ENCODE measurements at places on chromosomes 3 and 15.

- DNase-seq: peak; percentile 98
Measured at GRCh38 chr3:177977381-177978158, 558.7 kb upstream of the KCNMB2 start.

GRCh38 chr15:48352474-48353072 is 21.3 kb downstream of the DUT start:
- DNase-seq: peak; percentile 71

- DNase-seq: no peak
Measured at GRCh38 chr3:132926098-132926497, 112.1 kb upstream of the TMEM108 start.

DNA sequence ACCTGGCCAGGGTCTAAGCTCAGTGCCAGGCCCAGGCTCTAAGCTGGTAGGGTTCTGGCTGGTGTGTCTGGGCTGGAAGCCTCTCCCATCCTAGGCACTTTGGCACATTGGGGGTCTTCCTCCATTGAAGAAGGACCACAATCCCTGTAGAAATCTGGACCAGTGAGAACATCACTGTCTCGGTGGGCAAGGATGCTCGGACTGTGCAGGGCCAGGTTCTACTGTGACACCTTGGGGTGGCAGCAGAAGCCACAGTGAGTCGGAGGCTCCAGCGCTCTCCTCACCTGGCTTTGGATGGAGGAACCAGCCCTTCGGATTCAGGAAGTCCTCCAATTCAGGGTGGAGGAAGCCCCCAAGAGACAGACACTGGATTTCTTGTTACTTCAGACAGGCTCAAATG is 17.5 kb upstream of the HCN4 start:
- DNase-seq: no peak

GRCh38 chr15:86247249-86247955 is 167.7 kb downstream of the AGBL1 start:
- DNase-seq: no peak

DNA sequence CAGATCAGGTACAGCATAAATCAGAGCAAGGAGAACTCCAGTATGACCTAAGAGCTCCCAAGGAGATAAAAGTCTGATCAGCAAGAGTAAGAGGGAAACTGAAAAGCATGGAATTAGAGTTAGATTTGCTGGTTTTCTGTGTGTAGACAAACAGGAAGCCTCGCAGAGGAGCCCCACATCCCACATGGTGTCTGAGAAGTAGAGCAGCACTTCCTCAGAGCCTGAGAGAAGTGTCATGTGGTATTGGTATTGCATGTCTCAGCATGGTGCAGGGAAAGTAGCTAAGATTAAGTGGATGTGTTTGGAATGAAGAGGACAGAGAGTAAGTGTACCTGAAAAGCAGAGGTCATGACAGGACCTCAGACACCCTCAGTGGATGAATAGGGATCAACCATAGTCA is 175.4 kb upstream of the GBE1 start:
- no peak for DNase-seq

- peak; percentile 97 for DNase-seq
Measured at GRCh38 chr15:52102463-52102862, 10.1 kb downstream of the BCL2L10 start.

DNA sequence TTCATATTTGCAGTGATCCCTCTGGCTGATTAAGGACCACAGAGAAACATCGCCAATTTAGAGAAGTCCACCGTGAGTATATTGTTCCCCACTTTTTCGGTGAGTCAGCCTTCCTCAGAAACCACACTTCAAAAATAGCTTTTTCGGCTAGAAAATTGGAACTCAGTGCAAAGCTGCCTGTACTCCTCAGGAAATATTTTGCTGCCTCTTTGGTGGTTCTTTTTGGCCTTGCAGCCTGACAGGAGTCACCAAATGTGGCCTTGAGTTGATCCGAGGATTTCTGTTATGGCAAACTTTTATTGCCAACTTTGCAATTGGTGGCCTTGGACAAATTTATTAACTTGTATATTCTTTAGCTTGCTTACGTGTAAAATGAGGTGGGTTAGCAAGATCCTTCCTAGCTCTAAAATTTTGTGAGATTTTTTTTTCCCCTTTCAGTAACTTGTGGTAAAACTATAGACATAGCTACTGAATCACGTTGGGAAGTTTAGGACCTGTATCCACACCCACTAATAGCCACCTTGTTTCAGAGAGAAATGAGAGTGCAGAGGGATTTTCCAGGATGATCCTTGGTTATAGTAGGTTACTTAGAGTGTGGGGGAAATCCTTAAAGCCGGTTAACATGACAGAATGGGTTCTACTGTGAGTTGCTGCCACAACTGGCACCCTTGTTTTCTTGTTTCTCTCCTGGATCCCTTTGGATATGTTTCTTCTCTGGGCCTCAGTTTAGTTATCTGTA is 9.9 kb downstream of the ARL6IP5 start:
- DNase-seq: peak; percentile 47

DNA sequence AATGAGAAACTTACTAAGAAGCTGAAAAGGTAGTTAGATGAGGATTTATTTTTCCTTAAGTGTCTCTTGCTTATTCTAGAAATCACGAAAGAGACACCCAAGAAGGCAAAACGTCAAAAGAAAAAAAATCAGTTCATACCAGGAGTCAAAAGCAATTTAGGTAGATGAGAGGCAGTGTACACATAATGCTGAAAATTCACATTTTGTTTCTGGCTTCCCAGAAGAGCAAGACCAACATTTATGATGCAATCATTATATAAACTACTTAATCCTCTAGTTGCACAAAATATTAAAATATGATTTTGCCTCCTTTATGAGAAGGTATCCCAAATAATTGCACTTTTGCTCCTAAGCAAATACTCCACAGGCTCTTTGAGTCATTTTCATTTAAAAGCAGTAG is 228.0 kb downstream of the FMN1 start:
- no peak for DNase-seq

- peak; percentile 92 for DNase-seq
Measured at GRCh38 chr3:185781759-185782158, 43.1 kb downstream of the IGF2BP2 start.

- no peak for DNase-seq
Measured at GRCh38 chr3:46898321-46899150, 21.0 kb downstream of the PTH1R start.

DNA sequence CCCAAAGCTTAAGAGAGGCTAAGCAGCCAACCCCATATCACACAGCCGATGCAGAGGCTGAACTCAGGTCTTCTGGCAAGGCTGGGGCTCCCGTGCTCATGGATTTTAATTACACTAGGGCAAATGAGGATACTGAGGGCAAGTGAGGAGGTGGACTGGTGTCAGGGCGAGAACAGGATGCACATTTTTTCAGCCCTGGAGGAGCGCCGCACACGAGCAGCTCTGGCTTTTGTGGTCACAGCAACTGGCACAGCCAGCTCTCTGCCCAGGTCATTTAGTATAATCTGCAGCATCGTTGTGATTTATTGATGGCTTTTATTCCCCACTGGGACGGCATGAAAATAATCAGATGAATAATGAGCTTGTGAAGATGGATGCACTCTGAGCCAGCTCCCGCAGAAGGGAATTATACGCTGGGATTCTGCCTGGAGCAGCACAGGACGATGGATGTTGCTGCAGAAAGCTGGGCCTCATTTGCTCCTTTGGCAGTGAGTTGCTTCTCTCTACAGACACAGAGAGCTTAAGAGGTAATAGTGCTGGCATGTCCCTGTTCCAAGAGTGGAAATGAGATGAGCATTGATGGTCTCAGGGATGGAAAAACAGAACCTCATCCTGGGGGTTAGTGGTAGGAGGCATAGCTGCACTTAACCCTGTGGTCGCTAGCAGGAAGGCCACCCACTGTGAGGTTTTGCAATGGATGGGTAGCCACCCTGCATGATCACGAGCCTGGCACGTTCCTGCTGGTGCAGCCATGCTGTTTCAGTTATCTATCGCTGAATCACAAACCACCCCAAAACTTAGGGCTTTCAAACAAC is 135.4 kb downstream of the UACA start:
- no peak for DNase-seq

- DNase-seq: no peak
Measured at GRCh38 chr15:87493803-87494202, 762.7 kb downstream of the NTRK3 start.

- DNase-seq: no peak
Measured at GRCh38 chr3:40763807-40764206, 239.0 kb downstream of the ZNF621 start.

DNA sequence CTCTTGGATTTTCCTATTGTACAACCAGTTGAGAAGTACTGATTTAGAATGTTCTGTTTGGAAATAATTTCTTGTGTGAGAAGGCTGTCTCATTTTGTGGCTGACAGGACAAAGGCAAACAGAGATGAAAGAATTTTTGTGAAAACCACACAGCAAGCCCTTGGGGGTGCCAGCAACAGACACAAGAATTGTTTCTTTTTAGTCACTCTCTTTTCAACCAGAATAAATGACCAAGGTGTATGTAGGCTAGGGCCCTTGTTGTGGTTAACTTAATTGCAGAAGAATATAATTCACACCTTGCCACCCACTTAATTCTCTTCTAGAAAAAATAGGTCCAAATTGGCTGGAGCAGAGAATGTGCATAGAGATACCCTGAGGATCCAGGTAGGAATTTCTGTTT is 329.4 kb upstream of the TBC1D5 start:
- no peak for DNase-seq

DNA sequence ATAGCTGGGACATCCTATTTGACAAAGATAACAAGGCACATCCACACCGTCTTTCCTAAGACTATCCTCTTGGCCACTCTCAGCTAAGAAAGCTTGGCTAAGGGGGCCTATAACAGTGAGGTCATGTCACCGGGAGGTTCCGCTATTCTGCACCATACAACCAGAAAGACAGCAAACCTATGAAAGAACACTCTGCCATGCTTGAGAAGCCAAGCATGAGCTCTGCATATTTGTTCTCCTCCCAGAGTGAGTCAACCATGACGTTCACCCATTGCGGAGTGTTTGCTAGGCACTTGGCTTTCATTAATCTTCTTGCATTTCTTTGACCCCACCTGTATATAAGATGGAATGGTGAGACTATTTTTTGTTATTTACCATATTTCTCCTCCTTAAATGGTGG is 141.2 kb downstream of the GMNC start:
- no peak for DNase-seq

GRCh38 chr3:41302295-41302694 is 103.0 kb downstream of the CTNNB1 start:
- DNase-seq: no peak

DNA sequence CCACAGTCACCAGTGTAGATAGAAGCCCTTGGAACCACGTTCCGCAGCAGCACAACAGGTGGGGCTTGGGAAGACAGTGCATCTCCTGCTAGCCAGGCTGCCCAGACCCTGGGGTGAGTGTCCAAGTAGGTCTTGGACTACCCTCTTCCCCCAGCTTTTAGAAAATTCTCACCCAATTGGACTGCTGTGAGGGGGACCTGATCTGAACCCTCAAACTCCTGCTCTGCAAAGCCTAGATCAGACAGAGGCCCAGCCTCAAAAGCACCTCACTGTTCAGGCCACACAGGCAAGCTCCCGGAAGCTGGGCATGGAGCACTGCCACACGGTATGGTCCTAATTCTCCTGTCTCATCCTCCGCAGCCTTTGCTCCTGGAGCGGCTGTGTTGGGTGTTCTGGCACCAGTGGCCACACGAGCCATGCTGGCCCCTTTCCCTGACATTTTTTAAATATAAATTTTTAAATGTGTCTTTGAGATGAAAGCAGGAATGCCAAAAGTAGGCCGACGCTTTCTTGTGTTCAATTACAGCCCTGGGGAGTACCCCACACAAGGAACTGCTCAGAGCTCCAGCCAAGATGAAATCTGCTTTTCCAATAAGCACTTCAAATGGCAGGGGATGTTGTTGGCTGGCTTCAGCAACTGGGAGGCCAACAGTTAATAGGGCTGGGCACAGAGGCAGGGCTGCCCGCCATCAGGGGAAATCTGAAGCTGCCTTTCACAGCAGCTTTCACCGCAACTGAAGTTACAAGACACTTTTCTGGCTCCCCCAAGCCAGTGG is 40.9 kb downstream of the CPN2 start:
- DNase-seq: no peak

DNA sequence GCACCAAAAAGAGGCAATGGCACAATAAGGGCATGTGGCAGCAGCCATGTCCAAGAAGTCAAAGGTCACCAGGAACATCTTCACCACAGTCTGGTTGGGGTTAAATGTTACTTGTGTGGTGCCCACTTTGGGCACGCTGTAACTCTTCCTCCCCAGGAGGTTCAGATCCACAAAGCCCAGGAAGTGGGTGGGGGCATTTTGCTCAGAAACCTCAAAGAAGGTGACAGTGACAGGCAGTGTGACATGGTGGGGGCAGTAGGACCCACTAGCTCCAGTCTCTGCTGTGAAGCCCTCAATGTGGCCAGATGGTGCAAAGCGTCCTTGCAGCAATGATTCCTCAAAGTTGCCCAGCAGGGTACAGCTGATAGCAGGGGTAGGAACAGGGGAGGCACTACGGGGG is 5.8 kb downstream of the ZNF80 start:
- DNase-seq: no peak

GRCh38 chr3:152910211-152910610 is 75.3 kb downstream of the P2RY1 start:
- DNase-seq: no peak

GRCh38 chr15:81888748-81889484 is 156.9 kb downstream of the MEX3B start:
- DNase-seq: peak; percentile 7

- DNase-seq: peak; percentile 76
Measured at GRCh38 chr3:129690406-129690805, 83.9 kb upstream of the PLXND1 start.

- DNase-seq: peak; percentile 77
Measured at GRCh38 chr3:114770874-114771273, 376.2 kb downstream of the ZBTB20 start.

DNA sequence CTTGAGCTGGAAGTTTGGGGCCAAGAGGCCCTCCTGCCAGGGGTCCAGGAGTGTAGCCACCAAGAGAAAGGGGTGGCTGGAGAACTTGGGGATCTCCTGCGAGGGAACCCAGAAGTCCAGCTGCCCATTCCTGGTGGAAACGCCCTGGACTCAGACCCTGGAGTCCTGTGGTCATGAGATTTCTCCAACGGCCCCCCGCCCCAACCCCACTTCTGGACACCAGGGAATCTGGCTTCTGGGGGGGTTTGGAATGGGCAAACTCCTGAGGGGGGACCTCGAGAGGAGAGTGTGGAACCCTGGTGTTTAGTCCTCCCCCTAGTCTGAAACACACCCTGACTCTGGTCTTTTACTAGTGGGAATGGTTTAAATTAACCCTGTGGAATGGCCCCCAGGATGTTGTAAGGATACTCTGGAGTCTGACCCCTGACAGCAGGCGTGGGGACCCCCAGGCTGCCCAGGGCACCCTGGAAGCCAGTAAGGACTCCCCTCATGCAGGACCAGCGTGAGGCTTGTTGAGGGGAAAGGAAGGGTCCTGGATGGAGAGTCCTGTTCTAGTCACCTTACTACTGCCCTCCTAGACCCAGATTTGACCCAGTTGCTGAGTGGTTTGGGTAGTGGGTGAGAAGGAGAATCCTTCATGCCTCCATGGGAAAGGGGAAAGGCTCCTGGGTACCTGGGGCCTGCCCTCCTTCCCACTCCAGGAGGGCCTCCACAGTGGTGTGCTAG is 540 bp downstream of the KLHDC8B start:
- DNase-seq: no peak

- no peak for DNase-seq
Measured at GRCh38 chr3:141898908-141899307, 22.5 kb downstream of the ATP1B3 start.

Data from iris pigment epithelial cell (primary cell).